H7 (cell line): ENCODE measurements at places on chromosomes 13 and 19.

GRCh38 chr13:78764665-78765064, 105.7 kb upstream of the OBI1 start:
- DNase-seq, result peak; percentile 41

GRCh38 chr13:51916051-51916818, 54.5 kb downstream of the CCDC70 start:
- no peak for DNase-seq

GRCh38 chr19:16139752-16140151, 3.7 kb upstream of the HSH2D start:
- DNase-seq, result no peak

DNA sequence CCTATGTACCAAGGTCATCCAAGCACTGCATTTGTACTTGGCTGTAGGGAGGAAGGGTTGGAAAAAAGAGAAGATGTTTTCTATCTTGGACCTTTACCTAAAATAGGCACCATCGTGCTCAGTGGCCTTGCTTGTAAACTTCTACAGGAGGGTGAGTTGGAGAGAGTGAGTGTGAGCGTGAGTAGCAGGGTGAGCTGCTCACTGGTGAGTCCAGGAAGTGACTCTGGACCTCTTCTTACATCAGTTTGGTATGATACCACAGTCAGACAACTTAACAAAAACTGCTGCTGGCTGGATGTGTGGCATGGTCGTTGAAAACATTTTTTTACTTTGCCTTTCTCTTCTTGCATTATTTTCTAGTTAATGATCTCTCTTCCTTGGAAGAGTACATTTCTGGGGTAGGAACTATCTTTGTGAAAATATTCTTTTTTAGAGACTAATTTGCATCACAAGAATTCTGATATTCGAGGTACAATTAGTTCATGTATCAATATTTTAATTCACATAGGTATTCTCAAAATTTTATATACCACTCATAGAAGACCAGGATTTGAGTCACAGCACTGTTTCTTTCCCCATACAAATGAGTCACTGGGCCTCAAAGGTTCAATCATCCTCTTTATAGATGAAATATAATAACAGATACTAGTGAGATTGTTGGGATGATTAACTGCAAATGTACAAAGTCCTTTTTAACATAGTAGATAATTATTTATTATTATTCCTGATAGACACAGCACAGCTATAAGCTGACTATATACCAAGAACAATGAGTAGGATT, 651 bp downstream of the SERPINE3 start:
- DNase-seq, result no peak

DNA sequence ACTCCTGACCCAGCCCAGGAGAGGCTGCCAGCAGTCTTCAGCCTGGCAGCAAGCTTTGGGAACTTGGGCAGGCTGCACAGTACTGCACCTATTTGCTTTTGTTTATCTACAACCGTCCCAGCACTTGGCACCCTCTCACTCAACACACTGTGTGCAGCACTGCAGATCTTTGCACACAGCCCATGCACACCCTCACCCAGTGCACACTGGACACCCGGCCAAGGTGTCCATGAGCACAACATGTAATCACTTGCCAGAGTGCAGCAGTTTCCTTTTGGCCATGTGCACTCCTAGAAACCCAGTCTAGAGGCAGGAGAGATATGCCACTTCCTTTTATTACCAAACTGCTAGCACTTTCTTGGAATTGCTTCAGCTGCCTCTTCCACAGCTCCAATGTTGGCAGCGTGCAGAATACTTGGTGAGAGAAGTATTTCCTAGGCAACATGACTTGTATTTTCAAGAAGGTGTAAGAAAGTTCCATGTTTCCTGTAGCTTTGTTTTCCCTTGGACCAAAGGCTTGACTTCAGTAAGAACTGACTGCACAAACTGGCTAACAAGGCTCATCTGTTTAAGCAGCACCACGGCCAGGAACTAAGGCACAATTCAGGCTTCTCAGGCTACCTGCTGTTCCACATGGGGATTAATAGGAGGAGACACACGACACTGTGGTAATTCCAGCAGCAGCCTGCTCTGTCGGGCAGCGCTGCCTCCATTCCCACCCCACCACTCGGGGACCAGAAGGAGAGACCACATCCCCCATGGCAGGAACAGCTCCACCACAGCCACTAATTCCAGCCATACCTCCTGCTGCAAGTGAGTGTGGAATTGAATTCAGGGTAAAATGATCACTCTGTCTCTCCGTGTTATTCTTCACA, 15.3 kb downstream of the ATP7B start:
- DNase-seq, result no peak

- DNase-seq, result no peak
Observed at GRCh38 chr19:31658993-31659896, 310.0 kb upstream of the TSHZ3 start.

GRCh38 chr19:6161271-6161850, 25.9 kb downstream of the ACSBG2 start:
- DNase-seq, result peak; percentile 68
